Activated effector memory CD4-positive, alpha-beta T cell treated with Interleukin-2 at 50 U/mL for 16 hours (primary cell): ENCODE measurements at places on chromosomes 5 and 9.

GRCh38 chr5:175847503-175847902 lies 23.9 kb upstream of the CPLX2 start:
- DNase-seq, result no peak

DNA sequence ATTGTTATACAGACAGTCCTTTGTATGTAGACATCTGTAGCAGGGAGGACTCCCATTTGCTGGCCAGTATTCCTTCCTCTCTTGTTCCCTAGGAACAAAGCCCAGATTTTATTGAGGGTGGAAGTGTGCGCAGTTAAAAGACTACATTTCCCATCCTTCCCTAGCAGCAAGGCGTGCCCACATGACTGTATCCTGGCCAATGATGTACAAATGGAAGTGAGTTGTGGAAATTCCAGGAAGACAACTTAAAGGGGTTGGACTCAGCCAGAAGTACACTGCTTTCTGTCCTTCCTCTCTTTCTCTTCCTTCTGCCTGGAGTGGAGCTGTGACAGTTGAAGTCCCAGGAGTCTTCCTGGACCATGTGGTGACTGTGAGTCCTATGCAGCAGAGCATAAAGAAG lies 89.0 kb downstream of the HRH2 start:
- no peak for DNase-seq

GRCh38 chr5:66959653-66960052 lies 236.9 kb downstream of the CD180 start:
- DNase-seq, result no peak

- no peak for DNase-seq
These were observed 346.0 kb downstream of the KDM4C start for GRCh38 chr9:7103771-7104170.

GRCh38 chr9:126299706-126300276 lies 26.8 kb upstream of the MVB12B start:
- no peak for DNase-seq

DNA sequence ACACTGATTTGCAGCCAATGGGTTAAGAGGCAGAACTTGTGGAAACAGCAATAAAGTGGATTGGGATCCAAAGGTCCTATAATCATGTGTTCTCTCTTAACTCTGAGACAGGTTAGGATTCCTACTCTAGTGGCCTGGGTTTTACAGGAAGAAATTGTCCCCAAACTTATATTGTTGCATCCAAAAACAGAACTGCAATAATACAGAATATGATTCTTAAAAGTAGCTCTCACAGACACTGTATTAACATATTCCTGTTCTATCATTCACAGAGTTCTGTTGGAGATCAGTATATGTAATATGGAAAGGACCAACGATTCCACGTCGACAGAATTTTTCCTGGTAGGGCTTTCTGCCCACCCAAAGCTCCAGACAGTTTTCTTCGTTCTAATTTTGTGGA lies at the start of gene OR13C8:
OR13C8 (plus strand) TSS at position 301 of the 400 bp plus-strand sequence; CDS start at position 301, 0 bp downstream.
- no peak for DNase-seq

- peak; percentile 68 for DNase-seq
These were observed 110.0 kb upstream of the LPCAT1 start for GRCh38 chr5:1633605-1634336.

DNA sequence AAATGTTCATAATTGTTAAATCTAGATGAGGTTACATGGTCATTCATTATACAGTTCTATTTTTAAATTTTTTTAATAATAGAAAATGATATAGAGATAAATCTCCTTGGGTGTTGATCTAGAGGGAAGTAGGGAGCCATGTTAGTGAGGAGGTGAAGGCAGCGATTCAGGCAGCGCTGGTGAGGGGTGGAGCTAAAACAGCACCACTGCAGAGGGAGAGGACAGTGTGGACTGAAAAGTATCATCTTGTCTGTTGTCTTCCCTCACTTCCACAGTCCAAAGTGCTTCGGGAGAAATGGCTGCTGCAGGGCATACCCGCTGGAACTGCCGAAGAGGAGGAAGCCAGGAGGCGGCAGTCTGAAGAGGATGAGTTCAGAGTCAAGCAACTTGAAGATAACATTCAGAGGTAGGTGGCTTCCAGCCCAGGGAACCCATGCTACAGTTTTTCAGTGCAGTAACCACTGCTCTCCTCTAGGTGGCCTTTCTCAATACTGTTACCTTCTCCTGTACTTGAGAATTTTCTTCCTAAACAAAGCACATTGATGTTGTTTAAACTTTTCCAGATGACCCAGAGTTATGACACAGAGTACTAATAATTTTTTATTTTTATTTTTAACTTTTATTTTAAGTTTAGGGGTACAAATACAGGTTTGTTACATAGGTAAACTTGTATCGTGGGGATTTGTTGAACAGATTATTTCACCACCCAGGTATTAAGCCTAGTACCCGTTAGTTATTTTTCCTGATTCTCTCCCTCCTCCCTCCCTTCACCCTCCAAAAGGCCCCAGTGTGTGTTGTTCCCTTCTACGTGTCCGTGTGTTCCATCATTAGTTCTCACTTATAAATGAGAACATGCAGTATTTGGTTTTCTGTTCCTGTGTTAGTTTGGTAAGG lies 100.5 kb downstream of the PALM2AKAP2 start:
- DNase-seq, result no peak

DNA sequence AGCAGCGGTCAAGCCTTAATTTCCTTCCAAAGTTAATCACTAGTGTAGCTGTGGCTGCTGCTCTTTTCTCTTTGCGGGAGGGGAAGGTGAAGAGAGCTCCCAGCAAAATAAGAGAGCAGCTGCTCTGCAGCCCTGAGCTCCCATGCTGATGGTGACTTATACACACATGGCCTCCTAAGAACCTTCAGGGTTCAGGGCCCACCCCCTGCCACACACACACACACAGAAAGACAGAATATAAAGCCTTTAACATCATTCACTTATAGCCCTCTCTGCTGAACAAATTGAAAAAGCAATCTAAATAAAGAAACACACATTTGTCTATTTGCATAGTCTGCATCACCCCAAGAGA lies 43.6 kb downstream of the GAS1 start:
- DNase-seq, result no peak

DNA sequence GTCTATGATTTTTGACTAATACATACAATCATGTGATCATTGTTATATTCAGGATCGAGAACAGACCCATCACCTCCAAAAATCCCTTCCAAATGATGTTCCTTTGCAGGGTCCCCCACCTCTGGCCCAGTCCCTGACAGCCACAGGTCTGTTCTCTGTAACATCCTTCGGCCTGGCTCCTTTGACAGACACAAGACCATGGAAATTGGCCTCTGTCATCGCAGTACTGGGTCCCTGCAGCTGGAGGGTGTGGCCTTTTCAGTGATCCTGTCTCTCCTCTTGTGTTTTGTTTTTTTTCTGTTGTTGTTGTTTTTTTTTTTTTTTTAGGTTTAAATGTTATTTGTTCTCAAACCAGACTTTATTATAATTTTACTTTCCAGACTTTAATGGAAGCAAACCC lies 27.4 kb upstream of the ANKRD33B start:
- DNase-seq, result no peak

DNA sequence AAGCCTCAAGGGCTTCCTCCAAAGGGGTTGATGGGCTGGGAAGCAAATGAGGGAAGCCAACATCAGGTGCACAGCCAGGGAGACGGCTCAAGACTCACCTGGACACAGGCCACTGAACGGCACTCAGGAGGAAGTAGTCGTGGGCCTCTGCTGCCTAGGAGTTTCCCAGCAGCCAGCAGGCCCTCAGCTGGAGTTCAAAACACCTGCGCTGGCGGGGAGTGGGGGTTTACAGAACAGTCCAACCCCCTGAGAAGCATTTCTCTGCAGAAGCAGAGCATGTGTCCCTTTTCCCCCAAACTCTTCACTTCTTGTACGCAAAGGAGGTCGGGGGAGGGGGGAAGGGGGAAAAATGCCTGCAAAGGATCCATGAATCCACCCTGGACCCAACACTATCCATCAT lies 2.3 kb downstream of the WHRN start:
- no peak for DNase-seq

DNA sequence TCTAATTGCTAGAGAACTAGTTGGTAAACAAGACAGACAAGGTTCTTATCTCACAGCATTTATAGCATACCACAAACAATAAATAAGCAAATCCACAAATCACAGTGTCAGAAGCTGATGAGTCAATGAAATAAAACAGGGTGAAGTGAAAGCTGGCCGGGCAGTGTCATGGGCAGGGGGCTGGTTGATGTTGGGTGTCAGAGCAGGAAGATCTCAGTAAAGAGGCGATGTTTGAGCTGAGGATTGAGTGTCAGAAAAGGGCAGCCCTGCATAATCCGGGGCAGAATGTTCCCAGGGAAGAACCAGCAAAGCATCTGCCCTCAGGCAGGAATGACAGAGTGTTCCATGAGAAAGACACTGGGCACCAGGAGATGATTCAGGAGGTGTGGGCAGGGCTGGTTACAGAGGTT lies 183.4 kb downstream of the GOLPH3 start:
- DNase-seq, result no peak

DNA sequence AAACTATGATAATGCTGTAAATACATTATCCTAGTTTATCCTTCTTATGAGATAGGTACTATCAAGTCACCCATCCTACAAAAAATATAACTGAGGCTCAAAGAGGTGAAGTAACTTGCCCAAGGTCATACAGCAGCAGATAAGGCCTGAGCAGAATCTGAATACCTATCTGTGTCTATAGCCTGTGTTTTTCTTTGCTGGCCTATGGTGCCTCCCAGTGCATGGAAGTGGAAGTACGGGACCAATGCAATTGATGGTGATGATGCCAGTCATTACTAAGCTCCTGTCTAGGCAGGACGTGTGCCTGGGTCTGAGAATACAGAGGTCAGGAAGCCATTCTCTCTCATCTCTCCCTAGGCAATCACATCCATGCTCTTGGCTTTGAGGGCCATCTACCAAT lies 67.8 kb downstream of the FAT2 start:
- no peak for DNase-seq

GRCh38 chr5:72555871-72556270 lies 48.7 kb upstream of the ZNF366 start:
- no peak for DNase-seq

DNA sequence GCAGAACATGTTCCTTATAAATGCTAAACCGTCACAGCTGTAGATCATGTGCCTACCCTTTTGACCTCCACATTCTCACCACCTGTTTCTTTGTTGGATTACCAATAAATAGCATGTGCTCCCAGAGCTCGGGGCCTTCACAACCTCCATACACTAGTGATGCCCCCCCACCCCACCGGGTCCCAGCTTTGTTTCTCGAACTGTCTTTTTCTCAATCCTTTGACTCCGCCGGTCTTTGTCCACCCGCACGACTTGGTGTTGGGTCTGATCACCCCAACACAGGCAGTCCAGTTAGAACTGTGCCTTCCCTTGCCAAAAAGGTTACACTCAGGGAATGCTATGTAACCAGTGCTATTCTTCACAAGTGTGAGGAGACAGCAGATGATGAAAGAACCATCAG lies 485.9 kb upstream of the C9orf72 start:
- DNase-seq, result no peak

- no peak for DNase-seq
These were observed 166.2 kb downstream of the HSD17B3 start for GRCh38 chr9:96135753-96136290.

- no peak for DNase-seq
These were observed 46.4 kb upstream of the PSD2 start for GRCh38 chr5:139749242-139749641.

DNA sequence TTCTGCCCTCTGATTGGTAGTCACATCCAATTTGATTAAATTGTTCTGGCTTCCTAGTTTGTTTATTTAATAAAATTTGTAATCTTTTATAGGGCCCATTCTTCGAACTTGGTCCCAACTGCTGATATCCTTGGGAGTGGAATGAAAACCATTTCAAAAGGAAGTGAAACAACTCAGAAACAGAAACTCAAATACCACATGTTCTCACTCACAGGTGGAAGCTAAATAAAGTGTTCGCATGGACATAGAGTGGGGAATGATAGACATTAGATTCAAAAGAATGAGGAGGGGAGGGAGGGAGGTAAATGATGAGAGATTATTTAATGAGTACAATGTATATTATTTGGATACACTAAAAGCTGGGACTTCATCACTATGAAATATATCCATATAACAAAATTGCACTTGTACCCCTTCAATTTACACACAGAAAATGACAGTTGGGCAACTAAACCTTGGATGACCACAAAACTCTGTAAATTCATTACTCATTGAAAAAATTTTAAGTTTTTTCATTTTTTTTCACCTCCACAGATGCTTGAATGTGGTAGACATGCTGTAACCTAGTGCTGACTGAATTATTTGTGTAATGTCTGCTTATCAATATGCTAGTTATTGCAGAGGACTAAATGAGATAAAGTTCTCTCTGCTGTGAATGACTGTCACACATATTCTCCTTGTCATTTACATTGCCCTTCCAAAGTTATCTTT lies 16.0 kb downstream of the ATP10B start:
- no peak for DNase-seq

DNA sequence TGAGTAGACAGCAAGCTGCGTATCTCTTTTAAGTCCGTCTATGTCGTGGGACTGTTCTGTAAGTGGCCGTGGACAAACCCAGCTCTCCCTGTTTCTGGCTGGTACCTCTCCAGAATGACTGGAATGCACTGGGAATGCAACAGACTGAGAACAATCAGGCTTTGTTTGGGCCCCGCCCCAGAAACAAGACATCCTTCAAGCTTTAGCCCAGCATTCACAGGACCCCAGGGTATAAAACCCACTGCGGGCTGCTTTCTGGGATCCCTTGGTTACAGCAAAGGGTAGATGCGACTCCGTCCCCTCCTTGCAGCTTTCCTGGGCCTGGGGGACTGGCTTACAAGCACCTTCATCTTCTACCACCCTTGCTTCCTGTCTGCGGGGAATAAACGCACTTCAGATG lies 45.6 kb upstream of the SPTLC1 start:
- DNase-seq, result no peak

DNA sequence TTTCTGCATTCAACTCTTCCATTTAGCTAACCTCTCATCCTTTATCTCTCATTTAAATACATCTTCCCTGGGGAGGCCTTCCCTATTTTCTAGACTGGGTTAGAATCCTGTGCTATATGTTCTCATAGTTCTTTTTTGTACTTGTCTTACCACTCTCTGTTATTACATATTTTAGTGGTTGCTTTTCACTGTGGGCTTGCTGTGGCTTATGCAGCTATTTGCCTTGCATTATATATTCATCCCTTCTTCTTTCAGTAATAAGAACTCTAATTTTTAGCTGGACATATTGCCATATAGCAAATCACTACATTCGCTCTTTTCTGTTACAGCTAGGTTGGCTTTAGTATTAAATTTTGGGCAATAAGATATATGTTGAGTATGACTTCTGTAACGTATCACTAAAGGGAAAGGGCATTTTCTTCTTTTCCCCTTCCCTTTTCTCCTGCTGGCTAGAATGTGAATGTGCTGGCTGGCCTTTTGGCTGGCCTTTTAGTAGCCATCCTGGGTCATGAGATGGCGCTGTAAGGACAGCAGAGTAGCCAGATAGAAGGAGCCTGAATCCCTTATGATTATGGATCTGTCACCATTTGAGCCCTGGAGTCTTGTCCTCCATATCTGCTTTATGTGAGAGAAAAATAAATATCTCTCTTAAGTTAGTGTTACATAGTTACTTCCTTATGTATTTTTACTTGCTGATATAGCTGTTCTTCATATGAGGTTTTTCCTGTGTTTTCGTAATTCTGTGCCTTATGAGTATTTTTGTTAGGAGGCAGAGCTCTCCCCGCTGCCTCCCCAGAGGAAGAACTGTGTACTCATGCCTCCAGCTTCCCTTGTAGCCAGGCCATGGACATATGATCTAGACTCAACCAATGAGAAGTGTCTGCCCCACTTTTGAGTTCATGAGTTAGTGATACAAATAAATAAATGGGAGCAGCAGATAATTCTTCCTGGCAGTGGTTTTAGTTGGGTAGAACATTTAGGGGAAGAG lies 65.8 kb downstream of the NDUFAF2 start:
- no peak for DNase-seq

- DNase-seq, result no peak
These were observed 2.8 kb upstream of the ZNF462 start for GRCh38 chr9:106859957-106860720.

- DNase-seq, result no peak
These were observed 4.9 kb upstream of the JAK2 start for GRCh38 chr9:4980086-4980727.
